ENCODE measurements at places on chromosomes 16 and 17. TPM values are rescaled to one million over a fixed set of nuclear protein-coding genes. Genes with fewer than 3 reads are reported as not detected.

GRCh38 chr16:86252596-86252995 is 257.7 kb upstream of the FOXF1 start:
- peak; percentile 66 for DNase-seq

- DNase-seq = no peak
Measured at GRCh38 chr16:50550035-50550434, 1.8 kb downstream of the NKD1 start.

DNA sequence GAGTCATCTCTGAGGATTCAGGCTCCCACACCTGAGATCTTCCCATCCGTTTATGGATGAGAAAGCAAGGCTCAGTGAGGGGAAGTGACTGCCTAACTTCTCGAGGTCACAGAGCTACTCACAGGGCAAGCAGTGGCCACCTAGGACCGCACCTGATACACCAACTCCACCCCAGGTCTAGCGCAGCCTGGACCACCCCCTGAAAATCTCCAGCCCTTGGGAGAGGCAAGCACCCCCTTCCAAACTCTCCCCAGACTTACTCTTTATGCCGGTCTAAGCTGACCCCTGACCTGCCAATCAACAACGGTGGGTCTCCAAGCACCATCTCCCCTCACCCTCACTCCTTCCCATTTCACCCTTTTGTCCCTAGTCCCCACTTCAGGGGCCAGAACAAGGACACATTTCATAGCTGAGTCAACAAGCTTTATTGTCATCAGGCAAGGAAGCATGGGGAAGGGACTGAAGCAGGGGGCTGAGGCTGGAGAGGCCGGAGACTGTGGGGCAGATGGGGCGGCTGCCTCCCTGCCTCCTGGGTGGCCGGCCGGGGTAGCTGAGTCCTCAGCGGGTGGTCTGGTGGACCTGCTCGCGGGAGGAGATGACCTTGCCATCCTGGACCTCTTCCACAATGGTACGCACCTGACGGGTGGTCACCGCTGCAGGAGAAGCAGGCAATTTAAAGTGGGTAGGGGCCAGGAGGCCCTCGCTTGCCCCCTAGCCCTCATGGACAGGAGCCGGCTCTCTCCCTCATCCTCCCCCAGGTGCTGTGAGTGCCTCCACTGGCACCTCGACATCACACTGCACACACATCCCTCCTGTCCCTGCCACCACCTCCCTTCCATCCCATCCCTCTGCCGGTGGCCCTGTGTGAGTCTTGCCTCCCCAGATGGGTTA is 5.1 kb downstream of the KRT17 start:
- no peak for DNase-seq

- DNase-seq = no peak
Measured at GRCh38 chr17:79950306-79950705, 85.4 kb downstream of the TBC1D16 start.

KCNH4 gene
- not detected for total RNA-seq

GRCh38 chr17:7852919-7853690 is 1.8 kb upstream of the TMEM88 start:
- DNase-seq = no peak

FLII gene
- total RNA-seq = 564 TPM

DNA sequence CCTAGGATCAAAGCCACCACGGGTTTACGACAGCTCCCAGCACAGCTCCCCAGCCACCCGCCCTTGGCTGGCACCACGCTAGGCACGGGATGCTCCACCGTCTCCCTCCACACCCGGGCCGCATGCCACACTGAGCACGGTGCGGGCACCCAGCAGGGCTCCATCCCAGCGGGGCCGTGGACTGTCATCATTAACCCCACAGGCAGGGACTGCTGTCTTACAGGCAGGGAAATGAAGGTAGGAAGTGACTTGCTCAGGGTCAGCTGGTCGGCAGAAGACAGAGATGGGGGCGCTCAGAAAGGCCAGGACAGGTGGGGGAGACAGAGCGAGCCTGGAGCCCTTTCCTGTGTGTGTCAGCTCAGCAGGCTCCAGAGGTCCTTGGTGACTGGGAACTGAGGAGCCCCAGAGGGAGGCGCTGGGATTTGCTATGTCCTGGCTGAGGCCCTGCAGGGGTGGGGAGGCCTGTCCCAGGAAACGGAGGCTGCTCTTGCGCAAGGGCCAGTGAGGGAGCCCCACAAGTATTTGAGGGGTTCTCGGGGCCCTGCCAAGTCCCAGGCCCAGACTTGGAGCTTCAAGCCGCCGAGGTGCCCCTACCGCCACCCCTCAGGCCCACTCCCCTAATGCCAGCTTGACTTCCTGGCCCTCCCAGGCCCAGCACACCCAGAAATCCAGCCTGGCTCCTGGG is 3.2 kb downstream of the UBALD1 start:
- peak; percentile 65 for DNase-seq

DNA sequence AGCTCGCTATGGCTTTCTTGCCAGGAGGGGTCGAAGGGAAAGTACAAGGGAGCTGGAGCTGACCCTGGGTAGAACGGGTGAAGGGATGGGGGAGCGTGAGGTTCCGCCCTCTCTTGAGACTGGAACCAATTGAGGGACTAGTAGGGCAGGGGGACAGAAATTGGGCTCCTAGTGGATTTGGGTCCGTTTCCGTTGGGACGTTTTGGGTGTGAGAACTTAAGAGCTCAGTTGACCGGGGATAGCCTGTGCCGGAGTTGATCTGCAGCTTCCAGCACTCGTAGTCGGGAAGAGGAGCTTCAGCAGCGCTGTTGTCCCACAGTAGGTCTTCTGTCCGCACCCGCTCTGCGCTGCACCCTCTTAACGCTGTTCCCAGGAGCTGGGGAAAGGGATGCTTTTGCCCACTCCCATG is 481 bp downstream of the CNTROB start:
- DNase-seq = peak; percentile 34

GRCh38 chr17:14790521-14790920 is 474.6 kb downstream of the PMP22 start:
- DNase-seq = no peak

- no peak for DNase-seq
Measured at GRCh38 chr17:10799407-10799806, 4.5 kb downstream of the TMEM238L start.

ZFHX3 gene
- total RNA-seq = 27.4 TPM

DNA sequence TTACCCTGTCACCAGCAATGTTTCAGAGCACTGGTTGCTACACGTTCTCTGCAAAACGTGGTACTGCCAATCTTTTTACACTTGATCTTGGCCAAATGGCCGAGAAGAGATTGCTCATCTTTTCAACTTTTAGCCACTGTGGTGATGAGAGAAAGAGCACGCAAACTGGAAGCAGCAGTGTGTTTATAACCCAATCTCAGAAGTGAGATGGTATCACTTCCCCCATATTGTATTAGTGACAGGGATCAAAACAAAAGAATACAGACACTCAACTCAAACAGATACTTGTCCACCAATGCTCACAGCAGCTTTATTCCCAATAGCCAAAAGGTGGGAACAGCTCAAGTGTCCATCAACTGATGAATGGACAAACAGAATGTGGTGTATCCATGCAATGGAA is 72.1 kb upstream of the FA2H start:
- DNase-seq = no peak
